Globus pallidus (tissue), 1 donor: ENCODE measurements at places on chromosomes 1 and 21.

DNA sequence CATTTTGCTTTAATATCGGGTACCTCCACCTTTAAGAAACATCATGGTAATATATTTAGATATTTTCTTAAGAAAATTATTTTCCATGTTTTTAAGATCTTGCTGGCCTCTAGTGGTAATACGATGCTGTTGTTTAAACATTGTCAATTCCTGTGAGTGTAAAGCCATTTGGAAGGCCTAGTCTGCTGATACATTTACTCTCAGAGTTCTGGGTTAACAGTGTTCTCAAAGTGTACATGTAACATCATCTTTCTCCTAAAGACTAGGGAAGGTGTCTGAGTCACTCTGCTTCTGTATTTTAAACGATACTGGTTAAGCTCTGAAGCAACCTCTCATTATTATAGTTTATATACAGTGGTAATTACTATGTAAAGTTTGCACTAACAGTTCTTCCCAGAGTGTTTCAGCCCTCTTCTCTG is 189.1 kb downstream of the RASAL2 start:
- DNase-seq: no peak

DNA sequence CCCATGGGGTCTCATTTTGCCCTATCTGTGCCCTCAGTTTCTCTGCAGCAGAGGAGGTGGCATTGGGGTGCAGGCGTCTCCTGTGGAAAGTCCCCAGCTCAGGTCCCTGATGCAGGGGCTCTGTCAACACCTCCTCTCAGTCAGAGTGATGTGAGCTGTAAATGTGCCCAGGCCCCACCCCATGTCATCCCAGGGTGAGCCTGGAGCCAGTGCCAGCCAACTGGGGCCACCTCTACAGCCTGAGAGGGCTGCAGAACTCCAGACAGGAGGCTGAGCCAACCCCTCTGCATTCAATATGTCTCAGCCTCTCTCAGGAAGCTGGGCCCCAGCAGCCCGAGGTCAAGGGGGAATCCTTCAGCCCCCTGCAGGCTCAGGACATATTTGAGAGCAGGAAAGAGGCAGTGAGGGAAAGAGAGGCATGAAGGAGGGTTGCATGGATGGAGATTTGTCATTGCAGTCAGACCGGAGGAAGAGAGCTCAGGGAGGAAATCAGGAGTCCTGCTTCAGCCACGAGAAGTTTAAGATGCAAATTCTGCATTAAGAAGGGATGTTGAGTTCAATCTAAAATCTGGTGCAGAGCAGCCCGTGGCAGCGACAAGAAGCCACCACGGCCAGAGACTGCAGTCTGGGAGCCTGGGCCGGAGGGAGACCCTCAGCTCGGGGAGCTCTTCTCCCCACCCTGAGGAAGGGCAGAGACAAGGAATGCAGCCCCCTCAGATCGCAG is 288.2 kb upstream of the VAMP3 start:
- no peak for DNase-seq

DNA sequence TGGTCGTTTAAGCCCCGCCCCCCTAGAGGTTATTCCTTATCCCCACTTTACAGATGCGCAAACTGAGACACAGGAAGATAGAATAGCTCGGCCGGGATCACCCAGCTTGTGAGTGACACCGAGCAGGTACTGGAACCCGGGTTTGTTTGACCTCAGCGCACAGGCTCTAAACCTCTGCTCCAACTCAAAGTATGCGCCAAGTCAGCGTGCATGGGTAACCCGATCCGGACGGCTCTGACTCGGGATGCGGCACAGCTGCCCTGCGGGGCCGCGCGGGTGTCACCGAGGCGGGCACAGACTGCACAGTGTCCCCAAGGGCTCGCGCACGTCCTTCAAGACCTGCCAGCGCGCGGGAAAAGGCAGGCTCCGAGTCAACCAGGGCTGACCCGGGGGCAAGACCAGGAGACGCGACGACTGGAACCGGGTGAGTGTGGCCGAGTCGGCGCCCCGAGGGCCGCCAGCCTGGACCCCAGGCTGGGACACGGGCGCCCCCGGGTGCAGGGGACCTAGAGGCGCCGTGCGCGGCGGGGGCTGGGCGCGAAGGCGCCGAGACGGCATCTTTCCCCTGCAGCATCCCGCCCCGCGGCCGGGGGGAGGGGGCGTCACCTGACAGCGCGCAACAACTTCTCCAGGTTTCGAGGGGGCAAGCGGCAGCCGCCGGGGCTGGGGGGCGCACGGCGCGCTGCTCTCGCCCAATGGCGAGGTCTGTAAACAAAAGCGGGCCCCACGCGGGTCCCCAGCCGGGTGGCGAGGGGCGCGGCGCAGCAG is 101.9 kb upstream of the SOD1 start:
- no peak for DNase-seq

GRCh38 chr1:2476061-2476999 is at the start of gene PLCH2:
TSS of gene PLCH2 (plus strand) at chr1:2476289. CDS start at chr1:2476589, 300 bp downstream.
- DNase-seq: no peak

DNA sequence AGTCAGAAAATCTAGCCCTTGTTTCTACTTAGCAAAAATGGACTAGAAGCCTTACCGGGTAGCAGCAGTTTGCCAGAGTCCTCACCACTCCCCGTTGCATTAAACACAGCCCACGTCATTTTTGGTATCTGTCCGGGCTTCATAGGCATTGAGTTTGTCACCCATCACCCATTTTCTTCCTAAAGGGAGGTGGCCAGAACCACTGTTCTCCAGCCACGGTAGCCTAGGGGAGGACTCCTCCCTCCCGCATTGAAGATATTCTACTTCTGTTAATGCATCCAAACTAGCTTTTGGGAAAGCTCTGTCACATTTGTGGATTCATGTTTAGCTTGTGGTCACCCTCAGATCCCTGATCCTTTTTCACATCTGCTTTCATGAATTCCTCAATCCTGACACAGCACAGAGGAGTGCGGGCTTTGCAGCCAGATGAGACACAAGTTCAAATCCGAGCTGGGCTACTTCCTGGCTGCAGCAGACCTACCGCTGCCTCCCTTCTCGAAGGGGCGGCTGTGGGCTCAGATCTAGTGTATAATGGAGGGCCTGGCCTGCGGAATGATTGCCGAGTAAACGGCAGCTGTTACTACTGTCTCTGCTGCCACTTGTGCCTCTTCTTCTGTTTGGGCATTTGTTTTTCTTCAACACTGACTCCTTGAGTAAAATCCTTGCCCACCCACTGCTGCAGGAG is 63.2 kb upstream of the EFHD2 start:
- DNase-seq: no peak

GRCh38 chr1:93839307-93839706 is 39.7 kb downstream of the DNTTIP2 start:
- no peak for DNase-seq

DNA sequence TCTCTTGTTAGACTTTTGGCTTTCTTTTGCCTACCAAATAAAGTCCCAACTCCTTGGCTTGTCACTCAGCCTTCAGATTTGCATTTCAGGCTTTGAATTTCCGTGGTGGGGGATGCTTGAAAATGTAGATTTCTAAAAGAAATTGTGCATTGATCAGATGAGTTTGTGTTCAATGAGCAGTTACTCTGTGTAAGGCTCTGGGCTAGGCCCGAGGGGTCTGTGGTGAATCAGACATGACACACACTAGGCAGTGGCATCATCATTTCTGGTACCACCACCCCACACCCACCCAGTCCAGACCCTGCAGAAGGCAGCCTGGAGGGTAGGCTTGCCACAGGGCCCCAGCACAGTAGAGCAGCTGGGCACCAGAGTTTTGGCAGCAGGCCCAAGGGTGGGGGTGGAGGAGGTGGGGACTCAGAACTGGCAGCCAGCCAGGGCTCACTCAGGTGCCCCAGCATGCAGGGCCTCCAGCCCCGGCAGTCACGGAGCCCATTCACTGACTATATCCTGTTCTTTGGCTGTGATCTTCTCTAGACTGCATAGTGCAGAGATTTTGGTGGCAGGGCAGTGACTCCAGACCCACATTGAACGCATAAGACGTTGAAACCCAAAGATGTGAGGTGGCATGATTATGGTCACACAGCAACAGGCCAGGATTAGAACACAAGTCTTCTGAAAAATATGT is 97.2 kb upstream of the ARTN start:
- no peak for DNase-seq

DNA sequence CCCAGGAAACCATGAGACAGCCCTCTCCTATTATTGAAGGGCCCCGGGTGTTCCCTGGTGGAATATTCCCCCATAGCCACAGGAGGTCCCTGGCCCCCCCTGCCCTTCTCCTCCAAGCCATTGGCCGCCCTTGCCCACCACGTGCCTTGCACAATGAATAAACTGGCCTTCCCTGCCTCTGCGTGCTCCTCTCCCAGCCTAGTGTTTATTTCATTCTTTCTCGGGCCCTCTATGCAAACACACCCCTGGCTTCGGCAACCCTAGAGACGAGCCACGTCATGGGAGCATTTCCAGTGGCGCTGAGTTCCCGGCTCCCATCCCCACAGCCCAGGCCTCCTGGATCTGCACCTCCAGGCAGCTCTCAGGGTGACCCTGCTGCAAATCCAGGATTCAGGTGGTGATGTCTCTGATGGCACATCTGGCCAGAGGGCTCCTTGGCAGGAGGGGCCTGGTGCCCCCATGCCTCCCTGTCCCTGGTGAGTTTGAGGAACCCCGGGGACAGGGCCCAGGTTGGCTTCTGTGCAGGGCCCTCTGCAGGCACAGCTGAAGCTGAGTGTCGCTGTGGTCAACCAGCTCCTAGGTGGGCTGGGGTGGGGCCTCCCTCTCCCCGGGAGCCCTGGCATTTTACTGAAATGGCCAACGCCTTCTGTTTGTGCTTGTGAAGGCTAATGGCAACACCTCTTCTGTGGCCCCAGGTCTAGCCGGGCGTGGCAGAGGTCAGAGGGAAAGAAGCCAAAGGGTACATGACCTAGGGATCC is 6.2 kb downstream of the KRTAP10-12 start:
- DNase-seq: no peak

DNA sequence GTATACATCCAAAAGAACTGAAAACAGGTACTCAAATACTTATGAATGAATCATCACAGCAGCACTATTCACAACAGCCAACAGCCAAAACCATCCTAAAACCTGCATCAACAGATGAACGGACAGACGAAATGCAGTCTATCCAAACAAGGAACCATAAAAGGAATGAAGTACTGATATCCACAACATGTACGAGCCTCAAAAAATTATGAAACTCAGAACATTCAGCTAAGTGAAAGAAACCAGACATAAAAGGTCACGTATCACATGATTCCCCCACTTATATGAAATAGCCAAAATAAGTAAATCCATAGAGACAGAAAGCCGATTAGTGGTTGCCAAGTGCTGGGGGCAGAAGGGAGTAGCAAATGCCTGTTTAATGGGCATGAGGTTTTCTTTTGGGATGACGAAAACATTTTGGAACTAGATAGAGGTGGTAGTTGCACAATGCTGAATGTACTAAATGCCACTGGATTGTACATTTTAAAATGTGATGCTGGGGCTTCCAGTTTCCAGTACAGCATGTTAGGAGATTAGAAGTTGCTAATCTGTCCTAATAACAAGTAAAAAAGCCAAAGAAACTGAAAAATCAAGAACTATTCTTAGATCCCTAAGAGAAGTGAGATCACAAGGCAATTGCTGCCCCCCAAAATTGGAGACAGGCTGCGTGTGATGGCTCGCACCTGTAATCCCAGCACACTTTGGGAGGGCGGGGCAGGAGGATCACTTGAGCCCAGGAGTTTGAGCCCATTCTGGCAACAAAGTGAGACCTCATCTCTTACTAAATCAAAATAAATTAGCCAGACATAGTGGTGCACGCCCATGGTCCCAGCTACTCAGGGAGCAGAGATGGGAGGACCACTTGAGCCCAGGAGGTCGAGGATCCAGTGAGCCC is 25.3 kb downstream of the CLSTN1 start:
- no peak for DNase-seq

DNA sequence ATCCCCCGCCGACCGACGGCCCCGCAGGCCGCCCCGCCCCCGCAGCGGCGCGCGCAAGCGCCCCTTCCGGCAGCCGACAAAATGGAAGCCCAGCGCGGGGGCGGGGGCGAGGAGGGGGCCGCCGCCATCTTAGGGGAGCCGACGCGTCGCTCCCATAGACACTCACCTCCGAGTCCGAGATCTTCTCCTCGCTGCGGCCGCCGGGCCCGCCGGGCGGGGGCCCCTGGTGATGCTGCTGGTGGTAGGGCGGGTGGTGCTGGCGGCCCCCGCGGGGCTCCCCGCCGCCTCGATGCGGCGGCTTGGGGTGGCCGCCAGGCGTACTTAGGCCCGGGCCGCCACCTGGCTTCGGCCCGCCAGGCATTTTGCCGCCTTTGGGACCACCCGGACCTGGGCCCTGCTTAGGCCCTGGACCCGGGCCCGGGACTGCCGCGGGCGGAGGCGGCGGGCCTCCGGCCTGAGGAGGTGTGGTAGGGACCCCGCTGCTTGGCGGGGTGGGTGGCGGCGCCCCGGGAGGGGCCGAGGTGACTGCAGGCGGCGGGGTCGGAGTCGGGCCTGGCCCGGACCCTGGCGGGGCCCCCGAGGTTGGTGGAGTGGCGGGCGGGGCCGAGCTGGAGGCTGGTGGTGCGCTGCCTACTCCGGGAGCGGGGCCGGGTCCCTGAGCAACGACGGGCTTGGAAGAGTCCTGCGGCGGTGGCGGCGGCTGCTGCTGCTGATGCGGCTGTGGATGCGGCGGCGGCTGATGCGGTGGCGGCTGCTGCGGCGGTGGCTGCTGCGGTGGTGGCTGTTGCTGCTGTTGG is 691 bp downstream of the SFPQ start:
- DNase-seq: peak; percentile 75

DNA sequence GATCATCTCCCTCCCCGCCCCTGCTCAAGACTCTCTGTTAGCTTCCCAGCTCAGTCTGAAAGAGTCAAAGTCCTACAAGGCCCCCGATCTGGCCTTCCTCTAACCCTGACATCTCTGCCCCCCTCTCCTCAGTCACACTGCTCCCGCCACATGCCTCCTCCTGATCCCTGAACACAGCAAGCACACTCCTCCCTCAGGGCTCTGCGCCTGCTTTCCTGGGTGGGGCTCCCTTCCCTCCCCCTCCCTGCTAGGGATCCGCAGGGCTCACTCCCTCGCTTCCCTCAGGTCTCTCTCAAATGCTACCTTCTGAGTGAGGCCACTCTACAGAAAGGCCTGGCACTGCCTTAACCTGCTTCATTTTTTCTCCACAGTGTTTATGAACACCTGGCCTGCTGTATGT is 5.7 kb upstream of the GALE start:
- no peak for DNase-seq

DNA sequence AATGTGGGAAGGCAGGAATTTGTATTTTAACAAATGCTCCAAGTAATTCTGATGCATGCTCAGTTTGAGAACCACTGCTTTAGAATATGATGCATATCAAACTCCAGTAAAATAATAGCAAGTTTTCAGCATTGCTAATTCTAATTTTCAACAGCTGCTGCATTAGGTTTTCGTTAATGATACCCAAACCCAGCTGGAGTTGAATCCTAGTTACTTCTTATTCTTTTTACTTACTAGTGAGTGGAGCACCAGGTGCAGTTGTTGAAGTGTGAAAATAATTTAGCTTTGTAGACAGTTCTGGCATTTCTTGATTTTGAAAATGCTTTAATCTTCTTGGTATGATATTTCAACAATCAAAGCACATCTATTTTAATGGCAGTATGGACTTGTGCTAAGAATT is 138.5 kb downstream of the HS2ST1 start:
- DNase-seq: no peak

GRCh38 chr1:66175098-66175497 is 358.9 kb upstream of the SGIP1 start:
- no peak for DNase-seq
